ENCODE measurements at places on chromosomes 2 and 18. TPM values are rescaled to one million over a fixed set of nuclear protein-coding genes. Genes with fewer than 3 reads are reported as not detected.

DNA sequence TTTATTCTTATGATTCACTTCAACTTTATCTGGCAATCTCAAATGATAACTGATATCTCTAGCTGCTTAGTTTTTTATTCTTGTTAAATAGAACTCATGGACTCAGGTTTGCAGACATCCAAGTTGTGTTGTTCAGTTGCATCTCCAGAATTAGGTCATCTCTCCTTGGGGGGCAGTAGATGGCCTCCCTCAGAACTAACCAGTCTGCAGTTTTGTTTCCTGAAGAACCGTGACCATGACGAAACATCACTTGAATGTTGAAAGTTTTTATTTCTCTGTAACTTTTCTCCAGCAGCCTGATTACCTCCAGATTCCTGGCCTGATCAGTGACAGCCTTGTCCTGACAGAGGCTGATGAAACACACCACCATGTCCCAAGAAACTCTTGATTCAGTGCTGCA is 321.5 kb downstream of the GALNT13 start:
- no peak for DNase-seq

DNA sequence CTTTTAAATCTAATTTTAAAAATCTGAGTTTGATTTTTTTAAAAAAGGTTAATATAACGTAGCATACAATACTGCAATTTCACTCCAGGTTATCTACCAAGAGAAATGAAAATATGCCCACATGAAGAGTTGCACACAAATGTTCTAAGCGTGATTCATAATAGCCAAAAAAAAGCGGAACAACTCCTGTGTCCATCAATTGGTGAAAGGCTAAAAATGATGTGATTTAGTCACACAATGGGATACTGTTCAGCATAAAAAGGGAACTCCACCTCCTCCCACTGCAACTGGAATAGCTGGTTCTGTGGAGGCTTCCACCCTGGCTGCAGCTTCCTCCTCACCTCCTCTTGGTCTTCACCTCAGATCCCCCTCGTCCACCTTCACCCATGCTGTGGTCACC is 132.8 kb downstream of the PIK3C3 start:
- DNase-seq: no peak

NEU2 gene
- total RNA-seq: not detected

THSD7B gene
- total RNA-seq: not detected

DNA sequence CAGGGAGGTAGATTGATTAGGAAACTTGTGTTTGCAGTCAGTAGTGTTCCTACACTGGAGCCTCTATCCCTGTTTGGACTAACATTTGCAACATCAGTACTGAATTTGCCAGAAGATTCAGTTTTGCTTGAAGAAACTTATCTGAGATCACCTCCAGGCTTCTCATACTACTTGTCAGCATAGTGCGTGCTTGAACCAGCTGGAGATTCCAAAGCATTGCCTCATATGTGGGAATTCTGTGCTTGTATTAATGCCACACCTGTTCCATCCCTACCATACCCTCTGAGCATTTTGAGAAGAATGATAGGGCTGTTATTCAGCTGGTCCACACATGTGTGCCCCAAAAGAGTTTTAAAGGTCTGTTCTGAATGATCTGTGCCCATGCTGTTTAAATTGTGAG is 148.7 kb downstream of the RAPGEF4 start:
- DNase-seq: no peak
